ENCODE measurements at places on chromosomes 5 and 9. TPM values are rescaled to one million over a fixed set of nuclear protein-coding genes. Genes with fewer than 3 reads are reported as not detected.
A peak's percentile ranks its signal among the peaks of the same experiment; 100 is the strongest.

GRCh38 chr5:160359242-160359641, 11.2 kb downstream of the C1QTNF2 start:
- no peaks in the 10 kb centered on the region for H3K36me3 ChIP-seq
- H3K4me3 ChIP-seq: no peak overlapping the region
- H3K27ac ChIP-seq: no peak overlapping the region
- no peaks in the 10 kb centered on the region for H3K27me3 ChIP-seq
- DNase-seq: no peak

DNA sequence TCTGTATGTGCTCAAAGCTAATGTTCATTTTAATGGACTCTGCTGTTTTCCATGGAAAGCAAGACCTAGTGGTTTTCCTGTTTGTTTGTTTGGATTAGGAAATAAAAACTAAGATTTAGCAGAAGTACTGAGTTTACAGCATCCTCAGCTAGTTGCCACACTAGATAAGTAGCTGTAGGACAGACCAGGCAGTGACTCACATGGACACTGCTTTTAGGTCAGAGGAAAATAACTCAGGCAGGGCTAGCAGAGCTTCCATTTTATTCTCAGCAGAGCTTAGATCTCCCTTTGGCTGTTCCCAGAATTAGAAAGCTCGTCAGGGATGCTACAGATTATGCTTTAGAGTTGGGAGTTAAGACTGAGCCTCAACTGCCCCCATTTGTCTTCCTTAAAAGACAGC, 204.4 kb downstream of the SH3GL2 start:
- no peaks in the 10 kb centered on the region for H3K27me3 ChIP-seq
- no peak overlapping the region for H3K4me3 ChIP-seq
- H3K4me1 ChIP-seq: no peaks in the 10 kb centered on the region
- no peak for DNase-seq

Gene NEUROG1
- total RNA-seq: not detected

Gene MAT2B
- total RNA-seq: 88.7 TPM

- no peak overlapping the region for H3K4me3 ChIP-seq
- no peaks in the 10 kb centered on the region for H3K27me3 ChIP-seq
- no peak for DNase-seq
Measured at GRCh38 chr5:61120534-61120933, 41.7 kb downstream of the SMIM15 start.

Gene CDH18
- not detected for total RNA-seq

DNA sequence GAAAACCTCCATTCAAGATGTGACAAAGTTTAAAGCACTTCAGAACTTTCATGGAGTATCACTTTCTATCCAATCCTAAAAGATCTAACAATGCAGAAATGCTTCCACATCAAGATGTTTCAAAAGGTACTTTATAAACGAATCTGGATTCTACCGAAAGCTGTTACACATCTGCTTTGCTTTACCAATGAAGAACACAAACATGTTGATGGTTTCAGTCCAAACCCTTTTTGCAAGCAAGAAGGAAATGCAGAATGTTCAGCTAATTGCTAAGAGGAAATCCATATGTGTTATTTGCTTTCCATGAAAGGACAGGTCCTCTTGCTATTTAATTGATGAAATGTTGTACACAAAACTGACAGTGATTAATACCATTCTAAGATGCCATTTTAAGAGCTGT, 419.6 kb downstream of the EFNA5 start:
- H3K36me3 ChIP-seq: no peaks in the 10 kb centered on the region
- no peaks in the 10 kb centered on the region for H3K27me3 ChIP-seq
- H3K4me3 ChIP-seq: no peak overlapping the region
- no peaks in the 10 kb centered on the region for H3K4me1 ChIP-seq

GRCh38 chr9:77954013-77954665, 77.5 kb downstream of the GNAQ start:
- no peak overlapping the region for H3K4me3 ChIP-seq
- no peak overlapping the region for H3K27ac ChIP-seq
- DNase-seq: no peak
- H3K27me3 ChIP-seq: no peaks in the 10 kb centered on the region
- peaks cover 52% of the 10 kb centered on the region for H3K4me1 ChIP-seq

DNA sequence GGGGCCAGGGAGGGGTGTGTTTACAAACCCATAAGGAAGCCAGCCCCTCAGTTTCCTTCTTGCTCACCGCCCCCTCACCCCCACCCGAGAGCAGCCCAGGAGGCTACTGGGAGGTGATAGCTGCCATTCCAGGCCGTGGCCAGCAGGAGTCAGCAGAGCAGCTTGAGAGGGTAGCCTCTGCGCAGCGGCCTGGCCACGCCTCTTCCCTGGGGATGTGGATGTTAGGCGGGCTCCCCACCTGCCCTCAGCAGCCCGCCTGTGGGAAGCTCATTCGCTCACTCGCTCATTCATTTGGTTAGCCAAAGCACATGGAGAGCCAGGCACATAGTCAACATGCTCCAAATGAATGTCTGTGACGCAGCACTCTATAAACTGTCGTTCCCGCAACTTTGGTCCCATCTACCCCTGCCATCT, 6.1 kb upstream of the DPM2 start:
- DNase-seq: peak; percentile 89
- H3K4me1 ChIP-seq: peaks cover 37% of the 10 kb centered on the region
- H3K4me3 ChIP-seq: no peak overlapping the region
